NCI-H1417 (cell line): ENCODE measurements at places on chromosomes 16 and 17.

- no peak for DNase-seq
Observed at GRCh38 chr17:39972271-39972670, 8.3 kb upstream of the PSMD3 start.

- DNase-seq = no peak
Observed at GRCh38 chr16:67252609-67253497, 4.1 kb downstream of the SLC9A5 start.

DNA sequence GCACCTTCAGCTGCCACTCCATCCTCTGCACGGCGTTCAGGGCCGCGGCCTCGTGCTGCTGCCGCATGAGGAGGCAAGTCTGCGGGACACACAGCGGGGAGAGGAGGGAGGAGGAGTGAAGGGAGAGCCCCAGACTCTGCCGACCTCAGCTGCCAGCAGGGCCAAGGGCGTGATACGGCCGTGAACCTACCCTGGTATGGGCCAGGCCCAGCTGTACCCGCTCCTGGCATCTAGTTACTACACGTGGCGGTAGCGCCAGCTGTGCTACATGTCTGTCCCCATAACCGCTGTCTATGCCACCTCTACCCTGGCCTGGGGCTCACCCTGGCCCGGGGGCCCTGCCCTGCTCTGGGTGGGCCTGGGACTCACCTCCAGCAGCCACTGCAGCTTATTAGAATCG, 51.1 kb downstream of the ZNF778 start:
- no peak for DNase-seq

- DNase-seq = no peak
Observed at GRCh38 chr16:83409347-83409746, 398.4 kb upstream of the HSBP1 start.

- no peak for DNase-seq
Observed at GRCh38 chr17:65900216-65900615, 291.7 kb downstream of the CEP112 start.

GRCh38 chr16:14302031-14302398, 230.9 kb downstream of the MRTFB start:
- no peak for DNase-seq
